ENCODE measurements at places on chromosomes 2 and 18.
A peak's percentile ranks its signal among the peaks of the same experiment; 100 is the strongest.

DNA sequence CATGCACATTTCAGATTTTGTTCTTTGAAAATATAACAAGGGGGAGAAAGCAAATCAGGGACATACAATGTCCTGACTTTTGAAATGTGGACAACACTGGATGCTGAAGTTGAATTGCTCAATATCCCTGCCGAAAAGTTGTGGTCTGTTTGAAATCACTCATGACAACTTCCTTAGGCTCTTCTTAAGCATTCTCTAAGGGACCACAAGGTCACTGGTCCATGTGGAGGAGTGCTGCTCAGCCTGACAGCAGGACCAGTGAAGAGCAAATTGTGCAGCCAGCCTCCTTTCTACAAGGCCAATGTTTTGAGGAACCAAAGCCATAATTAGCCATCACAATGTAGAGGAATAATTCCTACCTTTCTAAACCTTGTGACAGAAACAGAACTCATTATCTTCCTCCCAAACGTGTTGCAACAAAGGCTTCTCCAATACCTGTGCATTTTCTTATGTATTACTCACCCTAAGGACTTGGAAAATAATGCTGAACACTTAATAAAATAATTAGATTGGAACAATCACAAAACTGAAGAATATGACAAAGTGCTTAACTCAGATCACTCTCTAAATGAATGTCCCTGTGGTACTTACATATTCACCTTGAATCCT, 1477.6 kb upstream of the NXPH2 start:
- no peaks in the 10 kb centered on the region for H3K4me1 ChIP-seq
- no peaks in the 10 kb centered on the region for H3K27me3 ChIP-seq
- no peak overlapping the region for H3K27ac ChIP-seq
- DNase-seq, result no peak
- H3K36me3 ChIP-seq, result no peaks in the 10 kb centered on the region

- H3K4me3 ChIP-seq, result no peak overlapping the region
- H3K36me3 ChIP-seq, result no peaks in the 10 kb centered on the region
- H3K27me3 ChIP-seq, result no peaks in the 10 kb centered on the region
- no peak for DNase-seq
These were observed 47.6 kb upstream of the ACVR1 start for GRCh38 chr2:157923598-157924217.

GRCh38 chr18:10035281-10035991, 121.6 kb downstream of the VAPA start:
- H3K27me3 ChIP-seq, result no peaks in the 10 kb centered on the region
- no peak overlapping the region for H3K4me3 ChIP-seq
- DNase-seq, result no peak
- peak overlapping the region; percentile 60 for H3K27ac ChIP-seq
- peaks cover 44% of the 10 kb centered on the region for H3K4me1 ChIP-seq

- H3K4me1 ChIP-seq, result peaks cover 7% of the 10 kb centered on the region
- H3K36me3 ChIP-seq, result no peaks in the 10 kb centered on the region
- H3K4me3 ChIP-seq, result no peak overlapping the region
- no peak for DNase-seq
These were observed 3.3 kb downstream of the SLC8A1 start for GRCh38 chr2:40448476-40449079.

DNA sequence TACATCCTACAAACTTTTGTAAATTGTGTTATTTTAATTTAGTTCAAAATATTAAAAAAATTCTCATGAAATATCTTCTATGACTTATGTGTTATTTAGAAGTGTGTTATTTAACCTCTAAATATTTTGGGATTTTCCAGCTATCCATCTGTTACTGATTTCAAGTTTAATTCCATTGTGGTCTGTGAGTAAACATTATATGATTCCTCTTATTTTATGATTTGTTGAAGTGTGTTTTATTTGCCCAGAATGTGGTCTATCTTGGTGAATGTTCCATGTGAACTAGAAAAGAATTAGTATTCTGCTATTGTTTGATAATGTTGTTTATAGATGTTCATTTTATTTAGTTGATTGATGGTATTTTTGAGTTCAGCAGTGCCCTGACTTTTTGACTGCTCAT, 136.0 kb downstream of the ZNF804A start:
- H3K36me3 ChIP-seq, result no peaks in the 10 kb centered on the region
- H3K4me3 ChIP-seq, result no peak overlapping the region
- H3K4me1 ChIP-seq, result no peaks in the 10 kb centered on the region
- no peak for DNase-seq
- H3K27ac ChIP-seq, result no peak overlapping the region

GRCh38 chr2:56615760-56616159, 432.0 kb downstream of the CCDC85A start:
- no peaks in the 10 kb centered on the region for H3K36me3 ChIP-seq
- H3K27me3 ChIP-seq, result no peaks in the 10 kb centered on the region
- H3K4me1 ChIP-seq, result no peaks in the 10 kb centered on the region
- DNase-seq, result no peak
- H3K4me3 ChIP-seq, result no peak overlapping the region
- no peak overlapping the region for H3K27ac ChIP-seq

DNA sequence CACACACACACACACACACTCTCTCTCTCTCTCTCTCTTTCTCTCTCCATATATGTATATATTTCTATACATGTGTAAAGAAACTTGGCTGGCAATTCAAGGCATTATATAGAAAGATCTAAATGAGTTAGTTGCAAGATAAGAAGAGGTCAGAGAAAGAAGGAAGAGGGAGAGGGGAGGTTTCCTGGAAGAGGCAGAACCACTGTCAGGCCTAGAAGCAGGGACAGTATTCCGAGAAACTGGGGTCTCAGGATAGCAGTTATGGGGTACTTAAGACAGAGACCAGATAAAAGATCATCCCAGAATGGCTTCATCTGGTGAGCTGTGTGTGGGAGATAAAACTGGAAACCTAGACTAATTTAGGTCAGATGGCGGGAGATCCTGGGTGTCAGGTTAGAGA, 180.8 kb downstream of the CAMKMT start:
- DNase-seq, result no peak
- no peaks in the 10 kb centered on the region for H3K4me1 ChIP-seq
- H3K36me3 ChIP-seq, result no peaks in the 10 kb centered on the region
- no peak overlapping the region for H3K4me3 ChIP-seq
- H3K27me3 ChIP-seq, result no peaks in the 10 kb centered on the region

GRCh38 chr2:144364944-144365738, 154.8 kb downstream of the ZEB2 start:
- no peaks in the 10 kb centered on the region for H3K4me1 ChIP-seq
- H3K27me3 ChIP-seq, result no peaks in the 10 kb centered on the region
- H3K4me3 ChIP-seq, result no peak overlapping the region
- H3K36me3 ChIP-seq, result no peaks in the 10 kb centered on the region

- H3K4me3 ChIP-seq, result no peak overlapping the region
- H3K4me1 ChIP-seq, result peaks cover 16% of the 10 kb centered on the region
- H3K27me3 ChIP-seq, result no peaks in the 10 kb centered on the region
- H3K27ac ChIP-seq, result no peak overlapping the region
These were observed 3.9 kb downstream of the GLI2 start for GRCh38 chr2:120739438-120740090.

DNA sequence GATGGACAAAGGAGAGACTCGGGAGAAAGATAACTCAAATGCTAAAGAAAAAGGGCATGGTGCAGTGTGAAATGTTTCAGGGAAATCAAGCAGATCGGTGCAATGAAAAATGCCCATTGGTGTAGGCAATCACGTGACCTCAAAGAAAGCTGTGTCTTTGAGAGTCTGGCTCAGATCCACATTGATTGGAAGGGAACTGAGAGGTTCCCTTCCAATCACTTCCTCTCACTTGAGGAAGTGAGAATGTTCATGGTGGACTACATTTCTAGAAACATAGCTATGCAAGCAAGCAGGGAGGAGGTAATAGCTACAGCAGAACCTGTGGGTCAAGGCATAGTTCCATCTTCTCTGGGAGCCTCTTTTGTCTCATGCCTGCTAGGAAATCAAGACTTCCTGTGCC, 187.4 kb downstream of the LPIN1 start:
- no peaks in the 10 kb centered on the region for H3K36me3 ChIP-seq
- no peak overlapping the region for H3K4me3 ChIP-seq
- H3K4me1 ChIP-seq, result no peaks in the 10 kb centered on the region
- no peak overlapping the region for H3K27ac ChIP-seq
- DNase-seq, result no peak

- H3K27me3 ChIP-seq, result no peaks in the 10 kb centered on the region
- H3K27ac ChIP-seq, result no peak overlapping the region
- H3K4me1 ChIP-seq, result no peaks in the 10 kb centered on the region
- H3K36me3 ChIP-seq, result peaks cover 5% of the 10 kb centered on the region
These were observed 10.5 kb downstream of the FAM110C start for GRCh38 chr2:35852-36251.

DNA sequence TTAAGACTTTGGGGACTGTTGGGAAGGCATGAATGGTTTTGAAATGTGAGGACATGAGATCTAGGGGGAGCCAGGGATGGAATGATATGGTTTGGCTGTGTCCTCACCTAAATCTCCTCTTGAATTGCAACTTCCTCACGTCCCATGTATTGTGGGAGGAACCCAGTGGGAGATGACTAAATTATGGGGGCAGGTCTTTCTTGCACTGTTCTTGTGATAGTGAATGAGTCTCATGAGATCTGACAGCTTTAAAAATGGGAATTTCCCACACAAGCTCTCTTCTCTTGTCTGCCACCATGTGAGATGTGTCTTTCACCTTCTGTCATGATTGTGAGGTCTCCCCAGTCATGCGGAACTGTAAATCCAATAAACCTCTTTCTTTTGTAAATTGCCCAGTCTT, 11.5 kb upstream of the MBP start:
- H3K4me1 ChIP-seq, result no peaks in the 10 kb centered on the region
- no peaks in the 10 kb centered on the region for H3K27me3 ChIP-seq
- H3K27ac ChIP-seq, result no peak overlapping the region

DNA sequence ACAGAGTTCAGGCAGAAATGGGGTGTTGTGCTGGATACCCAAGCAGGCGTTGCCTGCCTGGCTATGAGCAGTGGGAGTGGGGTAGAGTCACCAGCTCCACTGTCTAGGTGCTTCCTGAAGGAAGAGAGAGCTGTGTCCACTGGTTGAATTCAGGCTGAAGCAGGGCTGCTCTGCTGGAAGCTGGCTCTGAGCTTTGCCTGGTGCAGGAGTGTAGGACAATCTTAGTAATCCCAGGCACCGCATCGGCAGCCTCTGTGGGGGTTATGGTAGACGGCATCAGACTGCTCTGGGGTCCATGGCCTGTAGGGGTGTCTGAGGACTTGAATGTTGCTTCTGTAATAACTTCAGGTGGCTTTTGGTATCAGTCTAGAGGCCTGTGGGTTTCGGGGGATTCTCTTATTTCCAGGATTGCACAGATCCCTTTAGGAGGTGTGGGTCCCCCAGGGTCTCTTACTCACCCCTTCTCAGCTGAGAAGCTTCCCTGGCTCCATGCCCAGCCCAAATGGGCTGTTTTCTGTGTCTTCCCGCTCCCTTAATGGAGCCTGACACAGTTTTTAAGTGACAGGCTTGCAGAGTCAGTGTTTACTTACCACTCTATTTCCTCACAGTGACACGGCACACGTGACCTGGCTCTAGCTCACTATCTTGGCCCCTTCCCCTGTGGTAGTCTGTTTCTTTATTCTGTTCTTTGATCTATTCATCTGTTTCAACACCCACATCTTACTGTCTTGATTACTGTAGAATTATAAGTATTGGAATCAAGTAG, 644.3 kb downstream of the CBLN2 start:
- H3K4me3 ChIP-seq, result no peak overlapping the region
- no peaks in the 10 kb centered on the region for H3K36me3 ChIP-seq
- no peaks in the 10 kb centered on the region for H3K27me3 ChIP-seq
- H3K27ac ChIP-seq, result no peak overlapping the region
- H3K4me1 ChIP-seq, result no peaks in the 10 kb centered on the region

- H3K4me3 ChIP-seq, result no peak overlapping the region
- H3K27me3 ChIP-seq, result no peaks in the 10 kb centered on the region
- H3K27ac ChIP-seq, result no peak overlapping the region
- H3K4me1 ChIP-seq, result no peaks in the 10 kb centered on the region
These were observed 330.9 kb downstream of the RIT2 start for GRCh38 chr18:42784632-42785031.

DNA sequence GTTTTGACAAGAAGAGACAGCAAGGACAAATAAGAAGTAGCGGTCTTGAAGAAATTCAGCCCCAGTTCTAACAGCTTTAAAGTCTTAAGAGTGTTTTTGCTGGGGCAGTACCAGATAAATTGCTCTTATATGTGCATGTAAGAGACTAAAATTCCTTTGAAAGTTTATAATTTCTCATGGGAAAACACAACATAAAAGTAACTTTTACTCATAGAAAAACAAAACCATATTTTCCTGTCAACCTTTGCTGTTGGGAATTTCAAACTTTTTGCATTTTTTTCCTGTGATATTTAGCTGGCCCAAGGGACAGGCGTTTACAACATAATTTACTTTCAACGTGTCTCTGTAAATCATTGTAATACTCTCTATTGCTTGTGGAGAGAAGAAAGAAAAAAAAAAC, 767.8 kb upstream of the ZEB2 start:
- DNase-seq, result no peak
- no peaks in the 10 kb centered on the region for H3K36me3 ChIP-seq
- no peak overlapping the region for H3K27ac ChIP-seq
- H3K4me3 ChIP-seq, result no peak overlapping the region

- H3K27ac ChIP-seq, result peak overlapping the region; percentile 39
- no peaks in the 10 kb centered on the region for H3K27me3 ChIP-seq
These were observed 39.2 kb downstream of the CRIM1 start for GRCh38 chr2:36394804-36395203.

Data from ascending aorta (tissue), 2 donors.